Fibroblast of the aortic adventitia (primary cell): ENCODE measurements at places on chromosomes 5 and 9.

DNA sequence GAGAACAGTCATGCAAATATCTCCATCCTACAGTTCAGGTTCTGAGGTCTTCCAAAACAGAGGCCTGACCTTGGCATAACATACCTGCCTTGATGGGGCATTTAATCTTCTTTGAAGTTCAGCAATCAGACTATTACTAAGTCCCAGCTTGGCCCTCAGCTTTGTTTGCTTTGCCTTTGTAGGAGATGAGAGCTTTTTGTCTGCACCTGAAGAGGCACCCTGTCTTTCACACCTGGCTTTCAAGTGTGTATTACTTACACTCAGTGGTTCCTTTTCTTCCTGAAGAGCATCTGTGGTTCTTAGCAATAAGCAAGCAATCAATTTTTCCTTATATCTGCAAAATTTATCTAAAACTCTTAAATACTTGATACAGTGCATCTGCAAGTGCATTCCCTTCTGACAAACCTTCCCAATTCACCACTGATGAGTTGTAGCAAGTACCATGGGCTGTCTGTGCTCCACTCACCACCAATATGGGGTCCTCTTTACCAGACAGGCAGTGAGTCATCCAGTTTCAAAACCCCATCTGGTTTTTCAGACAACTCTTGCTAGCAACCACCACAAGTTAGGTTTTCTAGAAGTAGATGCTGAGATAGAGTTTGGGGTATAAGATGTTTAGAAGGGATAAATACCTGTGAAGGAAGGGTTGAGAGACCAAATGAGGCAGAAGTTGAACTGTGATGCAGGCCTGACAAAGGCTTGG lies 100.2 kb downstream of the HINT1 start:
- no peak for DNase-seq

GRCh38 chr5:78899922-78900362 lies 85.2 kb downstream of the ARSB start:
- peak; percentile 78 for DNase-seq

GRCh38 chr5:17314907-17315471 lies 97.6 kb downstream of the BASP1 start:
- DNase-seq: peak; percentile 60

DNA sequence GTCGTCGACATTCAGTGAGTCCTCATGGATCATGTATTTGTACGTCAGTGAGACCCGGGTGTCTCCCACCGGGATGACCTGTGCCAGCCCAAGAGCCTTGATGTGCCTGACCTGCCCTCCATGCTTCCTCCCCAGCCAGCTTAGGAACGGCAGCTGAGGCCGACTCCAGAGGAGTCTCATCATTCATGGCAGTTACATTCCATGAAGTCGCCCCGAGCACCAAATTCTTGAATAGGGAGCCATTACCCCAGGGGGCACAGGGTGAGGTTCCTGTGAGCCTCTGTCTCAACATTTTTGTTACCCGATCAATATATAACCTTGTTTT lies 67.8 kb downstream of the ZNF354C start:
- DNase-seq: no peak

GRCh38 chr5:177366528-177367322 lies 9.0 kb downstream of the RGS14 start:
- peak; percentile 79 for DNase-seq

DNA sequence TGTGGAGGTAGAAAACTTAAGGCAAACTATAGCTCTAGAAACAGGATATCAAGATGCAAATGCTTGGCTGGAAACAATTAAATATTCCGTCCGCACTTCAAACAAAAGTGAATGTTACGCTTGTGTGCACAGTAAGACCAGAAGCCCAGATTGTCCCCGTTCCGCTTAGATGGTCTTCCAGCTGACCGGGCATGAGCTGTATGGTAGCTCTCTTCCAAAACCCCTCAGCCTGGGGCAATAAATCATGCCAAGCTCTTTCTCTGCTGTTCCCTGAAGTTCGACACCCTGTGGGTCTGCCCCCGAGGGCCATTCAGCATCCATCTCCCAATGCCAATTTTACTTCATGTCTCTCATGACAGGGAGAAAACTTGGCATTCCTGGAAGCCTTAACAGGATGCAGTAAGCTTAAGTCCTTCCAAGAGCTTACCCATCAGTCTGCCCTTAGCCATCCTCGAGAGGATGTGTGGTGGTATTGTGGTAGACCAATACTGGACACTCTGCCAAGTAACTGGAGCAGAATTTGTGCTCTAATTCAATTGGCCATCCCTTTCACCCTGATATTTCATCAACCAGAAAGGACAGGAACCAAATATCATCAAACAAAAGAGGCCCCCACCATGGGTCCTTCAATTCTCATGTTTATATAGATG lies 70.7 kb upstream of the RANBP6 start:
- no peak for DNase-seq

- DNase-seq: peak; percentile 1
Measured at GRCh38 chr9:131833906-131834305, 94.0 kb upstream of the RAPGEF1 start.

GRCh38 chr5:54528633-54529209 lies 11.2 kb downstream of the SNX18 start:
- no peak for DNase-seq

- no peak for DNase-seq
Measured at GRCh38 chr5:40499007-40499406, 180.7 kb upstream of the PTGER4 start.

DNA sequence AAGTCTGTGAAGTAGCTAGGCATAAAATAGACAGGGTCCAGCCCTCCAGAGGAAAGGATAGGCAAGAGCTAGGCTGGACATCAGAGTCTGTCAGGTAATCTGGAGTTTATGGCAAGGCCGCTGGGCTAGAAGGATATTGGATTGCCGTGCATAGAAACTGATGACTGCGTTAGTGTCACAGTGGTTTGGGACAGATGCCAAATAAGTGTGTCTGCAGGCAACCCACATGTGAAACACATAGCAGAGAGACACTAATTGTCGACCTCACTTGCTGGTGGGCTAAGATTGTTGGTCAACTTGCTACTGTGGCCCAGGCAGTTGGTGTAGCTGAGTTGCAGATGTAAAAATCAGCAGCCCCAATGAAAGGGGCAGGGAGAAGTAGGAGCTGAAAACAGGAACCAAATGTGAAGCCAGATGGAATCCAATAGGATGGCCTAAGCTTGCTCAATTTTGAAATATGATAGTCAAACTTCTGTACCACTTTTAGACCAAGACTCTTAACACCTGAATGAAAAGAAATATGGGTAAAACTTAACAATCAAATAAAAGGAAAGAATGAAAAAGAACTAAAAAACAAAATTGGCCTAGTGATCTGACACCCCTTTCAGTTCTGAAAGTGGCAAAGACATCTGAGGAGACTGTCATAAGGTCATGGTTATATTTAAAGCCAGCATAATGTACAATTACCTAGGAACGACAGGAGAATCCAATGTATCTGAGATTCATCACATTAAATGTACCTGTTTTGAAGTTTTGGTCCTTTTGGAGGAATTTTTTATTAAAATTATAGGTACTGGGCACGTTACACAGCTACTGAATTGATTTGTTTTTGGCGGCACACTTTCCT lies 243.3 kb upstream of the ACTBL2 start:
- no peak for DNase-seq

- DNase-seq: peak; percentile 39
Measured at GRCh38 chr5:78621291-78621738, 27.3 kb downstream of the LHFPL2 start.

DNA sequence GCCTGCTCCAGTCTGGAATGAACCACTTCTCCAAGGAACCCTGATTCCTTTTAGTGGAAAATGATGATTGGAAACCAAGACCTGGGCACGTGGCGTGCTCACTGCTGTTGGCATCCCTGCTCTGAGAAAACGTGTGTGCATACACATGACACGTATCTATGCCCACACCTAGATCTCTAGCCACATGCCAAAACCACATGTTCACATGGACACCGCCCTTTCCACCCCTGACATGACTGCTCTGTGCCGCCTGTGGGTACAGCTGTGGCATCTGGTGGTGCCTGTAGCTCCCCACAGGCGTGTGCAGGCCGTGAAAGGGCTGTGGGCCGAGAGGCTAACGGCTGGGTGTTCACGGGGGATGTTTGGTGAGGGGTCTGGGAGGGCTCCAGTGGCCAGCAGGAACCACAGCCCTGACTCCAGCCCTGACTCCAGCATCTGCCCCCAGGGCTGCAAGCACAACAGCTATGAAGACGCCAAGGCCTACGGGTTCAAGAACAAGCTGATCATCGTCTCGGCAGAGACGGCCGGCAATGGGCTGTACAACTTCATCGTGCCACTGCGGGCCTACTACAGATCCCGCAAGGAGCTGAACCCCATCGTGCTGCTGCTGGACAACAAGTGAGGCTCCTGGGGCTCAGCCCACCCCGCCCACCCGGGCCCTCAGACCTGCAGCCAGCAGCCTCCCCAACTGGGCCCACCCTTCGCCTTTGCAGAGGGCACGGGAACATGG lies 75.1 kb downstream of the KCNT1 start:
- DNase-seq: no peak
